Central memory CD4-positive, alpha-beta T cell (primary cell): ENCODE measurements at places on chromosomes 3 and 15.

- DNase-seq: no peak
Observed at GRCh38 chr3:106135451-106136160, 266.8 kb upstream of the CBLB start.

- DNase-seq: no peak
Observed at GRCh38 chr3:38227989-38228388, 37.6 kb upstream of the SLC22A13 start.

- no peak for DNase-seq
Observed at GRCh38 chr3:25428789-25429335, 799 bp downstream of the RARB start.

DNA sequence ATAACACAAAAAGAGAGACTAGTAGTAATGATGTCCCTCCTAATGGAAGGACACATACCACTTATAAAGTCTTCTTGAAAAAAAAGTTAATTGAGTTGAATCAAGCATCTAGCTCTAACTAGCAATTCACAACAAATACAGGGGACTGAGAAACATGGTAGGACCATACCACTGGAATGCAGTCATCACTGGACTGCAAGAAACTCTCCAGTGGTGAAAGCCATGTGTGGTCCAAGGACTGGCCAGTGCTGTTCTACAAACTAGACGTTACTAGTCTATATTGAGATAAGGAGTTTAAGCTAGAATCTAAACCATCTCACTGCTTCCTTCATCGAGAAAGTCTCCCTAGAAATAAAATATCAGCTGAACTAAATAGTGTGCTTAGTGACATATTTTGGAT, 16.7 kb downstream of the FBN1 start:
- DNase-seq: no peak

DNA sequence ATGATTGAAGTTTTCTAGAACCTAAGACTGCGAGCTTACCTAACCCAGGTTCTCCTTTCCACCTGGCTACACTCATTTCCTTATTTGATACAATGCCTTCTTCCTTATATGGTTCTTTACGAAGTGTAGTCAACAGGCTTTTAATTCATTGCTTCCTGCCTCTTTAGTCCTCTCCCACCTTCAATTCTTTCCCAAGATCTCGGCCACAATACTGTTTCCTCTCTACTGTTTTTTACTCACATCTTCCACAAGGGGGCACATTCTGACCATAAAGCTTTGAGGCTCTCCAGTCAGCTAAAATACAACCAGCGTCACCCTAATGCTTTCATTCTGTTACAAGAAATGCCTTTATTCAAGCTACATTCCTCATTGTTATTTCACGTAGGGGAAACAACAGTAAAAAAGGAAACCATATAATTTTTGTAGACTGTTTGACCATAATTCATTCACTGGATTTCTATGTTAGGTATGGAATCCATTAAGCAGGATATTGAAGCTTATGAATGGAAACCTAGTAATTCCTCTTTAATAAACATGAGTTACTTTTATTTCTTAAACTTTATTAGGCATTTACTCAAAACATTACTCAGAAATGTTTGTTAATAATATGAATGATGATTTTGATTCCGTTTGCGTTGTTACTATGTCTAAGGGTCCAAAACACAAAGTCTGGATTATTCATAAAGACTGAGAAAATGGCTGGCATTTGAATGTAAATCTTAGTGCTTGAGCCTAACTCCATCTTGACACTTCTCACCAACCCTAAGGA, 29.5 kb upstream of the VEPH1 start:
- no peak for DNase-seq

- peak; percentile 57 for DNase-seq
Observed at GRCh38 chr3:141454906-141455602, 31.8 kb upstream of the RASA2 start.

DNA sequence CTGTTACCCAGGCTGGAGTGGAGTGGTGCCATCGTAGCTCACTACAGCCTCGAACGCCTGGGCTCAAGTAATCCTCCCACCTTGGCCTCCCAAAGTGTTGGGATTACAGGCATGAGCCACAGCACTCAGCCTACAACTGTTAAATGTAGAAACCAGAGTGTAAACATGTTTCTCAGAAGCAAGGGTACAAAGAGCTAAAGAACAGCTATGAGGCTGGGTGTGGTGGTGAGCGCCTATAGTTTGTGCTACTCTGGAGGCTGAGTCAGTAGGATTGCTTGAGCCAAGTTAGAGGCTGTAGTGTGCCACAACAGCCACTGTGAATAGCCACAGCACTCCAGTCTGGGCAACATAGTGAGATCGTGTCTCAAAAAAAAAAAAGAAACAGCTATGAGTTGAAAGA, 4.8 kb upstream of the MINDY2 start:
- no peak for DNase-seq

- no peak for DNase-seq
Observed at GRCh38 chr3:181581656-181582055, 130.1 kb upstream of the SOX2 start.

- DNase-seq: no peak
Observed at GRCh38 chr3:17466028-17466427, 276.4 kb downstream of the TBC1D5 start.

DNA sequence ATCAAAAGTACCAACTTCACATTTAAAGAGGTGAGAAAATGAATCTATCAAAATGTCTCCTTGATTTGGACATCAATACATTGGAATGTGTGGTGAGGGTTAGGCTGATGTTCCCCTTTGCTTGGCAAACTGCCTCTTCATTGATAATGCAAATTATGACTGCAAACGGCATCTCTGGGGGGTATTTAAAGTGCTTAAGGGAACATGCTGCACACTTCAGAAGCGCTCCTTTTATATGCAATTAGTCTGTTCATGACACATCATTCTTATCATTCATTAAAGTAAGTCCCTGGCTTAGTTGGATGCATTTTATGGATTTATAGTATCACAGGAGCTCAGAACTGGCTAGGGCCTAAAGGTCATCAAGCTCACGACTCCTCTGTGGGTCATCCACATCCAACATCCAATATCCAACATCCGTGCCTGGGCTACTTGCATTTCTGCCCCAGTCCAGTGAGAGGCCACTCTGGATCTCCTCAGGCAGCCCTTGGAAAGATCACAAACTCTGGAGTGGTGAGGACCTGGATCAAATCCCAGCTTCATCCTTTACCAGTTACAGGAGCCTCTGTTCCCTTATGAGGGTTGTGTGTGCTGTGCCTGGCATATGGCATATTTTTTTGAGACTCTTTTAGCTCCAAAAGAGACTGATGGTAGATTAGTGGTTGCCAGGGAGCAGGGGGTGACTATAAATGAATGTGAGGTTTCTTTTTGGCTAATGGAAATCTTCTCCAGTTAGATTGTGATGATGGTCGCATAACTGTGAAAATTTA, 136.8 kb upstream of the FOXB1 start:
- DNase-seq: no peak

DNA sequence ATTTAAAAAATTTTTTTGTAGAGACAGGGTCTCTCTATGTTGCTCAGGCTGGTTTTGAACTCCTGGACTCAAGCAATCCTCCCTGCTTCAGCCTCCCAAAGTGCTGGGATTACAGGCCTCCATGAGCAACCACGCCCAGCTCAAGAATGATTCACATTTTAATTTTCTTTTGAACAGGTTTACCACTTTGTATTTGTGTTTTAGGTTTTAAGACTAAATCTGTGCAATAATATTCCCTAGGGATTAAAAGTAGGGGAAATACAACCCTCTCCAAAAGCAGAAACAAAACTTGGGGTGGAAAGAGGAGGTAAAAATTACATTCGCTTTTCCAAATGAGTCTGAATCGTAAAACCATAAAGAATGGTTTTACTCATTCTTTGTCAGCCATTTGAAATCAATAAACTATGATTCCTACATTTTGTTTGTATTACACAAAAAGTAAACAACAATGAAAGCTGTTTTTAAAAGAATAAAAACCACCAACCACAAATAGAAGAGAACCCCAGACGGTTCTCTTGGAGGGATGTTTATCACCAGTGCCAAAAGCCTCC, 37.8 kb downstream of the SLC24A1 start:
- no peak for DNase-seq

- no peak for DNase-seq
Observed at GRCh38 chr15:59818336-59818735, 129.2 kb upstream of the BNIP2 start.

DNA sequence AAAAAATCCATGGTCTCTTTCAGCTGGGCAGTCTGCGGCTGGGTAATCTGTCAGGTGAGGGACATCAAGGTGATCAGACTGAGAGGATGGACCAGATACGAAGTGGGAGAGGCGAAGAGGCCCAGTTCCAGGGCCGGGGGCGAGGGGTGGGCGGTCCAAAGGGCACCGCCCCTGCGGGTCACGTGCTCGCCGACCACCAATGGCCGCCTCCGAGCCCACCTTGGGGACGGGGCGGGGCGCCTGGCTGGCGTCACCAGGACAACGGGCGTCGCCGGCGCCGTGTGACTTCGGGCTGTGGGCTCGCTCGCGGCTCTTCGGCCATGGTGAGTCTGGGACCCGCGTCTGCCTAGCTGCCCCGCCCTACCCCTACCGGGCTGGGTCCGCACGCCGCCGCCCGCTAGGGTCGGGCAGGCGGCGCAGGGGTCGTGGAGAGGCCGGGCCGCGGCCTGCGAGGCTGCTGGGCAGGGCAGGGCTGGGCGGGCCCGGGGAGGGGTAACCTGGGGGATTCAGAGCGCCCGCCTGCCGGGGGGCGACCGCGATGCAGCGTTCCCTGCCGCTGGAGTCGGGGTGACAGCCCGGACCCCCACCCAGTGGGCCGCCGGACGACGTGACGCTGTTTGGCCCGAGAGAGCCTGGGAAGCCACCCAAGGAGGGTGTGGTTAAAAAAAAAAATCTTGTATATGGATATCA, at the start of gene FBXL2:
Gene FBXL2, plus strand, starts transcription at position 250 of the 690 bp plus-strand sequence. Its CDS starts 71 bp downstream, at position 321.
- no peak for DNase-seq

DNA sequence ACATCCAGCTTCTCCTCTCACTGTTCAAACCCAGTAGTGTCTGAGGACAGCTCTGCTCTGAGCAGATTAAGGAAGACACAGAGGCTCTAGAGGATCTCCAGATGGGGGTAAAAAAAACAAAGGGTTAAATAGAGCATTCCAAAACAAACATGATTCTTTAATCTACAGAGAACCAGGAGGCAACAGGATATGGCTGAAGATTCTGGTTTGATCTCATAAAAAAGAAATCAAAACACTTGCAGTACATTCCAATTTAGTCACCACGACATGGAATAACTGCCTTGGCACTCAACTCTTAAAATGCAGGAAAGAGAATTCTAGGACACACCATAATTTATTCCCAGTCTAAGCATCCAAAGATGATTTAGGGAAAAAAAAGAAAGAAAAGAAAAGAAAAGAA, 32.0 kb downstream of the TM4SF4 start:
- no peak for DNase-seq

DNA sequence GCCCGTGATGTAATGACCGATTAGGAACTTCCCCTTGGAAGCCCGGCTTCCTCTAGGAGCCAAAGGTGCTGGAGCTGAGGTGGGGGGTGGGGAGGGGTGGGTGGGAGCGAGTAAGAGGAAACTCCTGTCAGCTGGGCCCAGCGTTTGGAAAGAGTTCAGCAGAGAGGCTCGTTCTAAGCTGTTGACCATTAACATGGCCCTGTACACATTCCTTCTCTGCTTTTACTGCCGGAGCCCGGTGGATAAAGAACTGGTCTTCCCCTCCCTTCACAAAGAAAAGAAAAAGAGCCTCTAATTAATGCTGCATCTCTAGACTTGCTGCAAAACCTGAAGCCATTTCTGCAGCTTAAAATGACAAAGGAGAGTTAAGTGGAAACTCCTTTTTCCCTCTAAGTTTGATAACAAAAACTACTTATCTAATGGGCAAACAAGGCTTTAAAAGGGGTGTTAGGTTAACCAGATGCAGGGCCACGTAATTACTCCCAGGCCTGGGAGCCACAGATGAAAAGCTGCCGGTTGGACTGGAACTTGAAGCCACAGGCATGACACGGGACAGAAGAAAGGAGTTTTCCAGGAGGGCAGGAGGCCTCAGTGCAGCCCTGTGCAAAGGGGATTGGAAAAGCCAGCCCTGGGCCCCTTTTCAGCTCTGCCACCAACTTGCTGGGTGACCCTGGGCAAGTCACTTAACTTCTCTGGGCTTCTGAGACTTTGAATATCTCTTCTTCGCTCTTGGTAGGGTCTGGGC, 71.3 kb downstream of the SMAD6 start:
- DNase-seq: no peak

DNA sequence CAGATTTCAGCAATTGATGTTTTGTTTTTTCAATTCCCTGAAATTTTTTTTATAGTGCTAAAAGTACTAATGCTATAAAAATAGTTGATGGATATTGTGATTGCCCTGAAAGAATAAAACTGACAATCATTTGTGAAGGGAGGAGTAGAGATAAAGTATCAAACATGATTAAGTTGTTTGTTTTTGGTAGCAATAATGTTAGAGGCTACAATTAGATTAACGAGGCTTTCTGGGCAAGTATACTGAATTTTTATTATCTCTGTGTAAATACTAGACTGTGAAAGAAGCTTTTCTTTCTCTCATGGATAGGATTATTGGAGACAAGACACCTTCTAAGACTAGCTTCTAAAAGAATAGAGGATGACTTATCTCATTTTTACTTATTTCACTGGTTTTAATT, 15.6 kb downstream of the NR1D2 start:
- DNase-seq: no peak

GRCh38 chr3:168416446-168416845, 320.7 kb upstream of the GOLIM4 start:
- DNase-seq: no peak

GRCh38 chr3:152121270-152121636, 147.5 kb upstream of the MBNL1 start:
- no peak for DNase-seq

- DNase-seq: no peak
Observed at GRCh38 chr3:23592961-23593931, 212.5 kb upstream of the UBE2E1 start.

GRCh38 chr3:150653110-150653561, 50.0 kb downstream of the SELENOT start:
- DNase-seq: no peak

GRCh38 chr3:126378341-126378751, 16.4 kb upstream of the CFAP100 start:
- no peak for DNase-seq

- DNase-seq: no peak
Observed at GRCh38 chr3:62493109-62493801, 119.9 kb upstream of the FEZF2 start.

DNA sequence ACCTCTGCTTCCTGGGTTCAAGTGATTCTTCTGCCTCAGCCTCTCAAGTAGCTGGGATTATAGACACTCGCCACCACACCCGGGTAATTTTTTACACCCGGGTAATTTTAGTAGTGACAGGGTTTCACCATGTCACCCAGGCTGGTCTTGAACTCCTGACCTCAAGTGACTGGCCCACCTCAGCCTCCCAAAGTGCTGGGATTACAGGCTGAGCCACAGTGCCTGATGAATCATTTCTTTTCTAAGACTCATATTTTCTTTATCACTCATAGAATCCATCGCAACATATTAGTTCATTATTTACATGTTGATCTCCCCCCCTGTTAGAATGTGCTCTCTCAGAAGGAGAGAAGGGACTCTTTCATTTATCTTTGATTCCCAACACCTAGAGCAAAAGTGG, 109.5 kb upstream of the PTPRG start:
- no peak for DNase-seq

- no peak for DNase-seq
Observed at GRCh38 chr3:73452729-73453128, 172.0 kb downstream of the PDZRN3 start.

GRCh38 chr3:15682561-15683185, 81.1 kb downstream of the BTD start:
- no peak for DNase-seq
